Aorta (tissue), 5 donors: ENCODE measurements at places on chromosomes 6 and 20. TPM values are rescaled to one million over a fixed set of nuclear protein-coding genes. Genes with fewer than 3 reads are reported as not detected.

GRCh38 chr6:120279466-120280167 lies 930.1 kb upstream of the MAN1A1 start:
- no peak overlapping the region for H3K4me3 ChIP-seq
- no peaks in the 10 kb centered on the region for H3K36me3 ChIP-seq
- DNase-seq = no peak
- H3K27ac ChIP-seq = no peak overlapping the region

GRCh38 chr6:44333942-44334341 lies 8.5 kb upstream of the SPATS1 start:
- H3K36me3 ChIP-seq = no peaks in the 10 kb centered on the region
- no peaks in the 10 kb centered on the region for H3K27me3 ChIP-seq
- no peaks in the 10 kb centered on the region for H3K4me1 ChIP-seq
- no peak overlapping the region for H3K4me3 ChIP-seq
- no peak for DNase-seq
- H3K27ac ChIP-seq = no peak overlapping the region

DNA sequence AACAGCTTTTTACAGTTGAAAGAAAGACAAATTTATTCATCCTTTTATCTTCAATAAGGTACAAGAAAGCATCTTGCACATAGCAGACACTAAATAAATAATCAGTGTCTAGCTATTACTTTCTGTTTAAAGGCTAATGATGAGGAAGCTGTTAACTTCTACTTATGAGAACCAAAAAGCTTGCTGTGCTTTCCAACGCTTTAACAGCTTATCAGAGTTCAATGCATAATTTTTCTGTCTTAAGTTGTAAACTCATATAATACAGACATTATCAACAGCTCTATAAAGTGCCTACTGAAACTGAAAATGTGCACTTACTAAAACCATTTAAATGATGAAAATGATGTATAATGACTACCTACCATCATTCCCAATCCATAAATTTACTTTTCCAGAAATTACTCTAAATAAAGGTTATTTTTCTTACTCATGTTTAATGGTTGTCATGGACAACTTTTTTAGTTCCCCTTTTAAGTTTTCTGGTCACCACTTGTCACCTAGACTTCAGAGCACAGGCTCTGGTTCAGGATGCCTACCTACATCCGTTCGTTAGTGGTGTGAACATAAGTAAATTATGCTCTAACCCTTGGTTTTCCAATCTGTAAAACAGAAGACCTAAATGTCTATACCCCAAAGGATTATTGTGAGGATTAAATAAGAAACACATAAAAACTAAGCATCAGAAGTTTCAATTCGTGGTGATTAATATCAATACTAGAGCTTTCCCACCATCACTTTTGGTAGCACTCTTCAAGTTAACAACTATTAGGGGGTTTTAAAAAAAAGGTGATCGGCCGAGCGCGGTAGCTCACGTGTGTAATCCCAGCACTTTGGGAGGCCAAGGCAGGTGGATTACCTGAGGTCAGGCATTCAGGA lies 8.0 kb downstream of the PNISR start:
- H3K36me3 ChIP-seq = no peaks in the 10 kb centered on the region
- no peak overlapping the region for H3K27ac ChIP-seq
- H3K4me3 ChIP-seq = no peak overlapping the region
- H3K27me3 ChIP-seq = no peaks in the 10 kb centered on the region
- no peaks in the 10 kb centered on the region for H3K4me1 ChIP-seq
- no peak for DNase-seq

DNA sequence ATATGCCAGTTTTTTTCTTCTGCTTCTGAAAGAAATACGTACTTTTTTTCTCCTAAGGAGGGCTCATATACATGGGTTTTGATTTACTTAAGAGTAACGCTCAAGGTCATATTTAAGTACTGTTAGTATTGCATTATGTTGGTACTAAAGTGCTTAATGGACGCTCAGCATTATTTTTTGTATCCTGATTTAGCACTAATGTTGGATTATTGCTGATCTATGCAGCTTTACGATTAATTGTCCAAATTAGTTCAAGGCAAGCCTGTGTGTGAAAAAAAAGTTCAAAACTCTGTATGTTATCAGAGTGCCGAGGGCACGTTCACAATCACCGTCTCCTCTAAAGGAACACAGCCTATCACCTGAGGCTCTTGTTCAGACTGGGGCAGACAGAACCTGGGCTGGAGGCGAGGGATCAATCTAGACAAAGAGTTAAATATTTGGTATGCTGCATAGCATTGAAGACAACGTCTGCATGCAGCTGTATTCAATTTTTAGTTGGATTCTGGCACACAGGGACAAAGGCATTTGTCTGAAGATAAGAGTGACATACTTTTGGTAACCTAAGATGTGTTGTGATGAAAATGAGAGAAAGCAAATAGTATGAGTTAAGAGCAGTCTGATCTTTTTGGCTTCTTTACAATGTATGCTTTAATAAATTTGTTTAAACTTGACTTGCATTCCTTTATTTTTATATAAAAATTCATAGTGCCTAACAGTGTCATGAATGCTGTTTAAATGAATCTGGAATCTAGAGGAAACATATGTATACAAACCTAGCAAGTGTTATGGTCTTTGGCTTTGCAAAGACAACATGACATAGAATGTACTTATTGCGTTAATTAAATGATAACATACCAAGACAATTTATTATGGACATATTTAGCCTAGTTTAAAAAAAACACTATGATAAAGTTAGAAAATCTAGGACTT lies 341.2 kb downstream of the SAMD5 start:
- H3K4me1 ChIP-seq = no peaks in the 10 kb centered on the region
- no peak overlapping the region for H3K4me3 ChIP-seq
- H3K27me3 ChIP-seq = no peaks in the 10 kb centered on the region

- H3K27me3 ChIP-seq = no peaks in the 10 kb centered on the region
- no peak overlapping the region for H3K27ac ChIP-seq
- no peak overlapping the region for H3K4me3 ChIP-seq
- no peaks in the 10 kb centered on the region for H3K36me3 ChIP-seq
Measured at GRCh38 chr6:66948106-66948505, 1241.1 kb upstream of the EYS start.

DNA sequence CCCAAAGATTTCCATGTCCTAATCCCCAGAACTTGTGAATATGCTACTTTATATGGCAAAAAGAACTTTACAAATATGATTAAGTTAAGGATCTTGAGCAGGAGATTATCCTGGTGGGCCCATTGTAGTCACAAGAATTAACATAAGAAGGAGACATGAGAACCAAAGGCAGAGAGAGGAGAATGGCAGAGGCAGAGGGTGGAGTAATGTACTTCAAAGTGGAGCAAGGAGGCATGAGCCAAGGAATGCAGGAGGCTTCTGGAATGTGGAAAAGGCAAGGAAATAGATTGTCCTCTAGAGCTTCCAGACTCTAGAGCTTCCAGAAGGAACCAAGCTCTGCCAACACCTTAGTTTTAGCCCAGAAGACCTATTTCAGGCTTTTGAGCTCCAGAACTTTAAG lies 147.4 kb downstream of the MOXD1 start:
- H3K4me1 ChIP-seq = no peaks in the 10 kb centered on the region
- no peaks in the 10 kb centered on the region for H3K27me3 ChIP-seq
- DNase-seq = no peak

The NNAT gene
- total RNA-seq = 2.6 TPM

The TUBB1 gene
- total RNA-seq = 2.1 TPM

The SGK2 gene
- total RNA-seq = 2.7 TPM

The PRND gene
- not detected for total RNA-seq
